ENCODE measurements at places on chromosomes 11 and 22. TPM values are rescaled to one million over a fixed set of nuclear protein-coding genes. Genes with fewer than 3 reads are reported as not detected.

The TNNI2 gene
- 7.5 TPM for polyA plus RNA-seq

DNA sequence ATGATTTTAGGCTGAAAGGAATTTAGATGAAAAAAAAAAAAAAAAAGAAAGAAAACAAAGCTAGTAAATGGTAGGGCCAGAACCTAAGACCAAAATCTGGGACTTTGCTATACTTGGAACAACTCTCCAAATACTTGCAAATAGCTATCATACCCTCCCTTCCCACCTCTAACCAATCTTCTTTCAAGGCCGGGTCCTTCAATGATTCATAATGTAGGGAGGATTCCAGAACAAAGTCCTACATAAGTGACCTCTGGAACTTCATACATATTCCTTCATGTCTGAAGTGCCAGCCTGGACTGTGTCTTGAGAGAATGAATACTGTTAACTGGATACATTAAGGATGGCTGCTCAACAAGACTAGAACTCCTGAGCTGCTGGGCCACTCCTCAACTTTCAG lies 9.9 kb downstream of the STK33 start:
- H3K4me1 ChIP-seq, result no peaks in the 10 kb centered on the region
- no peak for DNase-seq
- no peak overlapping the region for H3K27ac ChIP-seq
- no peaks in the 10 kb centered on the region for H3K27me3 ChIP-seq
- H3K36me3 ChIP-seq, result no peaks in the 10 kb centered on the region

The KRTAP5-1 gene
- not detected for polyA plus RNA-seq

- no peaks in the 10 kb centered on the region for H3K27me3 ChIP-seq
- no peak overlapping the region for H3K27ac ChIP-seq
- no peak for DNase-seq
These were observed 1104.4 kb upstream of the CCDC90B start for GRCh38 chr11:84390441-84391078.

The SBF1 gene
- polyA plus RNA-seq, result 16.2 TPM

The P4HA3 gene
- polyA plus RNA-seq, result 0.41 TPM

The PLAAT5 gene
- polyA plus RNA-seq, result not detected

- no peak overlapping the region for H3K4me3 ChIP-seq
- no peaks in the 10 kb centered on the region for H3K4me1 ChIP-seq
- no peak overlapping the region for H3K27ac ChIP-seq
- no peaks in the 10 kb centered on the region for H3K36me3 ChIP-seq
- DNase-seq, result peak; percentile 21
These were observed 243.4 kb upstream of the POU2AF2 start for GRCh38 chr11:111001986-111002611.

The SYTL2 gene
- polyA plus RNA-seq, result 1.4 TPM

The KRTAP5-11 gene
- not detected for polyA plus RNA-seq

- no peaks in the 10 kb centered on the region for H3K4me1 ChIP-seq
- no peak for DNase-seq
- H3K4me3 ChIP-seq, result no peak overlapping the region
- no peak overlapping the region for H3K27ac ChIP-seq
These were observed 1079.7 kb downstream of the OPCML start for GRCh38 chr11:132452616-132453015.

DNA sequence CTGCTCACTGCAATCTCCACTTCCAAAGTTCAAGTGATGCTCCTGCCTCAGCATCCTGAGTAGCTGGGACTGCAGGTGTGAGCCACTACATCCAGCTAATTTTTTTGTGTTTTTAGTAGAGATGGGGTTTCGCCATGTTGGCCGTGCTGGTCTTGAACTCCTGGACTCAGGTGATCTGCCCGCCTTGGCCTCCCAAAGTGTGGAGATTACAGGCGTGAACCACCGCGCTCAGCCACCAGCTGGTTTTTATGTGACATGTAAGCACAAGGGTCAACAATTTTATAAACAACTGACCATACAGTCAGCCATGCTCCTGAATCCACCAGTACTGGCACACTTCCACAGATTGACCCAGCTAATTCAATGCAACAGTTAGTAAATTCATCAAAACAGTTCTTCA lies 526.3 kb upstream of the LRRC4C start:
- no peak overlapping the region for H3K27ac ChIP-seq
- no peaks in the 10 kb centered on the region for H3K4me1 ChIP-seq
- no peak for DNase-seq
- H3K36me3 ChIP-seq, result no peaks in the 10 kb centered on the region
- no peaks in the 10 kb centered on the region for H3K27me3 ChIP-seq
